Naive thymus-derived CD8-positive, alpha-beta T cell (primary cell): ENCODE measurements at places on chromosomes 13 and 19. TPM values are rescaled to one million over a fixed set of nuclear protein-coding genes. Genes with fewer than 3 reads are reported as not detected.

The CLEC17A gene
- polyA plus RNA-seq = not detected

GRCh38 chr19:3121396-3121795 lies 14.4 kb upstream of the GNA15 start:
- DNase-seq = no peak

GRCh38 chr13:66348745-66349690 lies 881.1 kb downstream of the PCDH9 start:
- DNase-seq = no peak

DNA sequence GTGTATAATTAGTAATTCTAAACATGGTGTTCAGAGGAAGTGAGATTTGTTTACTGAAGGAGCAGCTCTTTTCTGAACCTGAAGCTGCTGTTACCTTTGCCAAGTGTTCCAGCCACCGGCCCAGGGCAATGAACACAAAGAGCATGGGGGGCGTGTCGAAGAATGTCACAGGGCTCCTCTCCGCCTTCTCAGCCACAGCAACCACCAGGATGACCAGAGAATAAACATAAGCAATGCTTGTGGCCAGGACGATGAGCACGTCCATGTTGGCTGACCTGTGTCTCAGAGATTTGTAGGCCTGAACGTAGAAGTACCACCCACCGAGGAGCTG lies 53.1 kb downstream of the ATP7B start:
- DNase-seq = no peak

GRCh38 chr13:40595693-40596092 lies 70.7 kb downstream of the FOXO1 start:
- no peak for DNase-seq

DNA sequence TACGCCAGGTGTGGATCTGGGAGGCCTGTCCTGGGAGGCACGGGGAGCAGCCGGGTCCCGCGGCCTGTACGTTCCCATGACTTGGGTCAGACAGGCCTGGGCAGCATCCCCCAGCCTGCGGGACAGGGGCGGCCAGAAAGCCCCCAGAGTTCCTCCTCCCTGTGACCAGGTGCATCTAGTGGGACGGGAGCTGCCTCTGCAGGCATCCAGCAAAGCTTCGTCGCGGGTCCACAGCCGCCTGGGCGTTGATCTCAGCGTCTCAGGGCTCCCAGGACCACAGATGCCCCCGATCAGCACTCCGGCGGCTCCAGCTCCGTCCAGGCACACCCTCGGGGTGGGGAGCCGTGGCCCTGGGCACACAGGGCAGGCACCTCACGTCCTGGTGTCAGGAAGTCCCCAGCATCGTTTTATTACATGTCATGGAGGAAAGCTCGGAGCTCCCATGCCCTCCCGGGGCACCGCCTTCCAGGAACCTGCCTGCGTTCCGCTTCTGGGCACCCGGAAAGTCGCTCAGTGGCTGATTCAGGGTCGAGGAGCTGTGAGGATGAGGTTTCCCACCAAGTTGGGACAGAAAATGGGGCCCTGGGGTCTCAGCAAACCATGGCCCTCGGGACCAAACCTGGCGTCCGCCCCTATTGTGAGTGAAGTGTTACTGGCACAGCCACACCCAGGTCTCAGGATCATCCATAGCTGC lies 1.5 kb upstream of the GZMM start:
- DNase-seq = no peak

- DNase-seq = no peak
Measured at GRCh38 chr13:100521851-100522617, 66.6 kb downstream of the GGACT start.

- no peak for DNase-seq
Measured at GRCh38 chr13:37918751-37919150, 49.2 kb upstream of the TRPC4 start.

- DNase-seq = no peak
Measured at GRCh38 chr19:28213470-28214082, 999.4 kb downstream of the UQCRFS1 start.

GRCh38 chr13:43009506-43009905 lies 13.9 kb upstream of the DNAJC15 start:
- DNase-seq = no peak

DNA sequence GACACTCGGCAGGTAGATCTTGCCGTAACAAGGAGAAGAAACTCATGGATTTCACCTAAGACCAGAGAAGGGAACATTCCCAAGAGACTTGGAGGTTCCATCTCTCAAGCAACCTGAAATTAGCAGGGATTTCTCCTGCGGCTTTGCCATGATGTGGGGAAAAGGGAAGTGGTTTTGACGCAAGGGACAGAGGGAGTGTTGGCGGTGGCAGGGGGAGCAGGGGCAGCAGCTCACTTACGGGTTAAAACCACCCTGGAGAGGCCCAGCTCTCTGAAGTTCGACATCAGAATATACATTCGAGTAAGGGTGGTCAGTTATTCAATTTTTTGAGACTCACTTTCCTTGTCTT lies 76.1 kb upstream of the POMP start:
- DNase-seq = no peak

The C19orf67 gene
- polyA plus RNA-seq = not detected
